ENCODE measurements at places on chromosomes 16 and 17.

DNA sequence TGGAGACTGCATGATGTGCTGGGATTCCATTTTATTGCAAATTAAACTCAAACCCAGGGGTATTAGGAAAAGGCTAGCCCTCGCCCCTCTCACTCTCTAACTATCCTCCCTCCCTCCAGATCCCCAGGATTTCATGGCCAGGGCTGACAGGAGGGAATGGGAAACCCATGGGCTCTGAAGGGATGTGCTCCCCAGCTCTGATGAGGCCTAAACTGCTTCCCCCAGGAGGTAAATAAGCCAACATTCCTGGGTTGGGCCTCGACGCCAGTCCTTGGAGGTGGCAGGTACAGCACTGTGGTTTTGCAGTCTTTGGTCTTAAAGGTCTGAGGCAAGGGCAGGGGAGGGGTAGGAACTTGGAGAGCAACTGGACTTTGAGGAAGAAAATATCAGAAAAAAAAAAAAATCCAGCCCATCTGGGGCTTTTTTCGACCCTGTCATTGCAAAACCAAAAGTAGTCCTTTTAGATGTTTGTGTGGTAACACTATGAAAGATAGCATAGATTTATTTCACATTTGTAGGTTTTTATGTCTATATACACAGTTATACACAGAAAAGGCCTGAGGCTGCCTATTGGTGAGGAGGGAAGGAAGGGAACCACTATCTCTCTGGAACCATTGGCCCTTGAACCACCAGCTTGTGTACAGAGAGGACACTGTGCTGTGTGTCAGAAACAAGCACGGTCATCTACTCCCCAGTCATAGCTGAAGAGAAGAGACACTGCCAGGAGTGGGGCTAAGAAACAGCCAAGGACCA, 12.0 kb downstream of the C17orf113 start:
- no peak for DNase-seq

- DNase-seq: peak; percentile 48
Measured at GRCh38 chr17:82283208-82283749, 9.8 kb upstream of the CSNK1D start.

DNA sequence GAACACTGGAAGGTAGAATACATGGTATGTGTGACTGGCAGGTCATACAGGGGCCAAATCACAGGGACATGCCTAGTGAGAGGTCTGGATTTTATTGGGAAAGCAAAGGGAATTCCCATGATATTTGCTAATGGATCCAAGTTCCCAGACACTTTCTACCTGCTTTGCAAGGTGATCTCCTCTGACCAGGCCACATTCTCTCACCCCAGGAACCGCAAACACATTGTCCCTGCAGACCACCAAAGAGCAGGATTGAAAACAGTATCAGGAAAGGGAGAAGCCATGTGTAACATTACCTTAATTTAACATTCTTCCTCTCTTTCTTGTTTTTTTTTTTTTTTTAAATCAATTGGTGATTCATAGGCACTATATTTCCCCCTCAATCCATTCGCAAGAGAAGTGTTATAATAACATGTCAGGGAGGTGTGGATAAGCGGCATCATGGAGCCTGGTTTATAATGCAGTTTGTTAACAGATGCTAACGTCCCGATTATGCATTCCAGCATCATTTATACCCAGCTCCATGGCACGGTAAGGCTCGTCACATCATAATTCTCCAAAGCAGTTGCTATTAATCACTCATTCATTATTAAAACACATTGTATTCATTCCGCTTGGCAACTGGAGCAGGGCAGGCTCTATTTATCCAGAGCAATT, 155.1 kb upstream of the CCL2 start:
- DNase-seq: no peak

- no peak for DNase-seq
Measured at GRCh38 chr17:13822700-13823099, 221.0 kb upstream of the HS3ST3A1 start.

DNA sequence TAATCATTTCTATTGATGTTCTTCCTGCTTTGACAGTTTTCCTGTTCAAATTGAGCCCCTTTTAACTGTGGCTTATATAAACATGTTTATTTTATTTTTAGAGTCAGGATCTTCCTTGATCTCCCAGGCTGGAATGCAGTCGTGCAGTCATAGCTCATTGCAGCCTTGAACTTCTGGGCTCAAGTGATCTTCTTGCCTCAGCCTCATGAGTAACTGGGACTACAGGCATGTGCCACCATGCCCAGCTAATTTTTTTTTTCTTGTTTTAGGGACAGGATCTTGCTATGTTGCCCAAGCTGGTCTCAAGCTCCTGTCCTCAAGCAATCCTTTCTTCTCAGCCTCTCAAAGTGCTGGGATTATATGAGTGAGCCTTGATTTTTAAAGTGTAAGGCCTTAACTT, 14.7 kb downstream of the PHKB start:
- no peak for DNase-seq

GRCh38 chr16:31081428-31082351, 7.1 kb downstream of the PRSS53 start:
- DNase-seq: no peak

- no peak for DNase-seq
Measured at GRCh38 chr16:88391144-88391850, 8.5 kb downstream of the ZNF469 start.

GRCh38 chr17:5705081-5705875, 121.0 kb upstream of the NLRP1 start:
- DNase-seq: no peak

DNA sequence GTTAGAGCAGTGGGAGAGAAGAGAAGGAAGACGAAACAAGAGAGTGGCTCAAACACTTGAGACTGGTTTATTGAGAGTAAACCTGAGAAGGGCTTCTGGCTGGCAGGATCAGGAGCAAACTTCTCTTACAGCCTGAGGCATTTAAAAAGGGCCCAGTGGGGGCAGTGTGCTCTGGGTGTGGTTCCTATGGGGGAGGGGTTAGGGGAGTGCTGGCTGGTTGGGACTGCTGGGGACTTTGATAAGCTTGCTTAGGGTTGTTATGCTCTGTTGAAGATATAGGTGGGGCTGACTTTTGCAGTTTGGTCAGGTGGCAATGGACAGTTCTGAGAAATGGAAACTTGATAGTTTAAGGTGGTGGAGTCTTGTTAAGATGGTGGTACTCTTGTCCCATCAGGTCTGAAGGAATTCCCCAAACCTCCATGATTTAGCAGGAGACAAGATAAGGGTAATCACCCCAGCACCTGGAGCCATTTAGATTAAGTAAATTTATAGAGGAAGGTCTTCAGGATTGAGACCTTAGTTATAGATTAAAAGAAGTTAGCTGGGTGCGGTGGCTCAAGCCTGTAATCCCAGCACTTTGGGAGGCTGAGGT, 79.3 kb downstream of the EMP2 start:
- no peak for DNase-seq

GRCh38 chr17:38729886-38730525, at the start of gene CISD3:
CISD3 (plus strand) TSS chr17:38730341; CDS start chr17:38730359, 18 bp downstream.
- DNase-seq: peak; percentile 59

DNA sequence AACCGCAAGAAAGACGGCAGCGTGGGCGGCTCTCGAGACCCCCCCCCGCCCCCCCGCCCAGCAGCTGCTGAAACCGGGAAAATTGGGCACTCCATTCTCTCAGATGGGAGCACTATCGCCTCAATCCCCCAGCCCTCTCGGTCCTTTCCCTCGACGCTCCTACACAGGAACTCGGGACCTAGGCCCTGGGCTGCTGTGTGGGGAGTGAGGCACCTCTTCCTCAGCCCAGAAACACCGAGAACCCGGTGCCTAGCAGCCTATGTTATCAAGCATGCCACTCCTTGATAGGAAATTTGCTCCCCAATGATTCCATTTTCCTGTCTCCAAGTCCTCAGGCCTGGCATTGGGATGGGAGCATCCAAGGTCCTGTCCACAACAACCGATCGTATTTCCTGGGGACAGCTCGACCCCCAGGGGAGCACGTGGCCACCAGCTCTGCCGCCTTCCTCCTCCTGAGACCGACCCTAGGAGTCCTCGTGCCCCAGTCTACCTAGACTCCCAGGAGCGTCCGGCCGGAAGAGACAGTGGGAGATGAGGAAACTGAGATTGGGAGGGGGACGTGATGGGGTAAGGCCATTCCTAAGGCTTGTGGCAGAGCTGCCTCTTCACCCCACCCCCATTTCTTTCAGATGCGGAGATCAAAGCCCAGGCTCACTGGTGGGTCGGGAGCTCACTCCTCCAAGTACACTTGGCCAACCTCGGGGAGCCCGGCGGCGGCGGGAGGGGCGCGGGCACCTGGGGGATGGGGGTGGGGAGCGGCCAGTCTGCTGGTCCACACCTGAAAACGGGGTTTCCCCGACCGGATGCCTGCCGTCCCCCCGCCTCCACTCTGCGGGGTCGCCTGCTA, 17.5 kb upstream of the CBX8 start:
- no peak for DNase-seq

- no peak for DNase-seq
Measured at GRCh38 chr17:14744761-14745473, 444.0 kb downstream of the HS3ST3B1 start.

DNA sequence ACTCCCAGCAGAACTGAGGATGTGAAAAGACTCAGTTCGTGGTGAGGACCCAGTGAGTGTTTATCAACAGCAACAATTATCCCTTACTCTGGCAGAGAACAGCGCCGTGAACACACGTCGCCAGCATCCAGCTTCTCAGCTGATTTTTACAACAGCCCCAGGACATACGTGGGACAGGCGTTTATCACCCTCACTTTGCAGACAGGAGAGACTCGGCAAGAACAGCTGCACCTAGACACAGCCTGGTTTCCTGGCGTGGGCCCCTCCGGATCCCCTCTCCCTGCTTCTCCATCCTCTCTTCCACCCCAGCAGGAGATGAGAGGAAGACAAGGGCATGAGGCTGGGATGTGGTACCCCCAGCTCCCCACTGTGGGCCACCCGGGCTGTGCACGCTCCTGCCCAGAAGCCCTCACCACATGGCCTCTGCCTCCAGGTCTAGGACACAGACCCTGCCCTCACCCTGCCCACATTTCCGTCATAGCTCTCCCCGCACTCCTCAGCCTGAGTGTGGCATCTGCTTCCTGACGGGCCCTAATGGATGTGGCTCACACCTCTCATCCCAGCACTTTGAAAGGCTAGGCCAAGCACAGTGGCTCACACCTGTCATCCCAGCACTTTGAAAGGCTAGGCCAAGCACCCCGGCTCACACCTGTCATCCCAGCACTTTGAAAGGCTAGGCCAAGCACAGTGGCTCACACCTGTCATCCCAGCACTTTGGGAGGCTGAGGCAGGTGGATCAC, 17.5 kb downstream of the ABR start:
- no peak for DNase-seq

DNA sequence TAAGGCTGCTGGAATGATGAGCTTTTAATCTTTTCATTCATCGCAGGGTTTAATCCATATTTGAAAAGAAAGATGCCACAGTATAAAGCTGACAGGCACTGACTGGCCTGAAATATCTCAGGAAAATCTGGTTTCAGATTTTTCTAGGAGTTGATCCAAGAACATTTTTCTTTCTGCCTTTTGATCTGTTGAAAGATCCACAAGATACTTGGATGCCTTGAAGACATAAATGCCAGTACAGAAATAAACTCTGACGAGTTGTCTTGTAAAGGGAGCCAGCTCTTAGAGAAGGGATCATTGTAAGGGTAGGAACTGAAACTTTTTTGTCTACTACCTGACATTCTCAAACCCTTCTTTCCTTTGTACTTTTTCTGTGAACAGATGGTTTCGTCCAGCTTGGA, 25.4 kb upstream of the KRT20 start:
- DNase-seq: no peak

DNA sequence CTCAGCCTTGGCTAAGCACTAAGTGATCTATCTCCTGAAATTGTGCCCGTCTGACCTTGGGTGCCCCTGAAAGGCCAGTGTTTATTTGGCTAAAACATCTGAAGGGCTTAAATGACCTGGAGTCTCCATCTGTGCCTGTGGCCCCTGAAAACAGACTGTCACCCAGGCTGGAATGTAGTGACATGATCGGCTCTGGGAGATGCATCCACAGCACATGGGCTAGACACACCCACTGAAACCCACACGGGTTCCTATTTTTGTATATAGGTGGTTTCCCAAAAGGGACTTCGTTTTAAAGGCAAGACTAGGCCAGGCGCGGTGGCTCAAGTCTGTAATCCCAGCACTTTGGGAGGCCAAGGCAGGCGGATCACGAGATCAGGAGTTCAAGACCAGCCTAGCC, 13.5 kb downstream of the CEP295NL start:
- no peak for DNase-seq

DNA sequence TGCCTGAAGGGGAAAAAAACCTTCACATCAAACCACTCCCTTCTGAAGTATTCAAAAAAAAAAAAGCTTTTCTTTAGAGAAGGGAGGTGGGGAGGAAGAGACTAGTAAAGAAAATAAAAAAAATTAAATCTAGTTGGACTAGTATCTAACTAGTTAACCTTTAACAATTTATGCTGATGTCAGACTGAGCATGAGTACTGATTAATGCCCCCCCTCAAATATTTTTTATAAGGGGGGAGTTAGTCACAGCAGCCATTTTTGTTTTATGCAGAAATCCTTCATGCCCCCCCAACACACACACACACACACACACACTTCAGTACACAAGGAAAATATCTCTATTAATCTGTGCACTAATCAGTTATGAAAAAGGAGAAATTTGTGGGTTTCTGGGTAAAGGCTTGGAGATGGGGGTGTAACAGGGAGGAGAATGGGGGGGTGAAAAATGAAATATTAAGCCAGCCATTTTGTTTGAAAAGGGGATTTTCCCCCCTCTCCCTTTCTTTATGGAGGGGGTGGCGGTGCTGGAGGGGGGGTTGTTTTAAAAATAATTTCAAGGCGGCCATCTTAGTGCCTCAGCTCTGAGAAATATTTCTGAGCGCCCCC, 4.7 kb upstream of the CHD3 start:
- DNase-seq: no peak

DNA sequence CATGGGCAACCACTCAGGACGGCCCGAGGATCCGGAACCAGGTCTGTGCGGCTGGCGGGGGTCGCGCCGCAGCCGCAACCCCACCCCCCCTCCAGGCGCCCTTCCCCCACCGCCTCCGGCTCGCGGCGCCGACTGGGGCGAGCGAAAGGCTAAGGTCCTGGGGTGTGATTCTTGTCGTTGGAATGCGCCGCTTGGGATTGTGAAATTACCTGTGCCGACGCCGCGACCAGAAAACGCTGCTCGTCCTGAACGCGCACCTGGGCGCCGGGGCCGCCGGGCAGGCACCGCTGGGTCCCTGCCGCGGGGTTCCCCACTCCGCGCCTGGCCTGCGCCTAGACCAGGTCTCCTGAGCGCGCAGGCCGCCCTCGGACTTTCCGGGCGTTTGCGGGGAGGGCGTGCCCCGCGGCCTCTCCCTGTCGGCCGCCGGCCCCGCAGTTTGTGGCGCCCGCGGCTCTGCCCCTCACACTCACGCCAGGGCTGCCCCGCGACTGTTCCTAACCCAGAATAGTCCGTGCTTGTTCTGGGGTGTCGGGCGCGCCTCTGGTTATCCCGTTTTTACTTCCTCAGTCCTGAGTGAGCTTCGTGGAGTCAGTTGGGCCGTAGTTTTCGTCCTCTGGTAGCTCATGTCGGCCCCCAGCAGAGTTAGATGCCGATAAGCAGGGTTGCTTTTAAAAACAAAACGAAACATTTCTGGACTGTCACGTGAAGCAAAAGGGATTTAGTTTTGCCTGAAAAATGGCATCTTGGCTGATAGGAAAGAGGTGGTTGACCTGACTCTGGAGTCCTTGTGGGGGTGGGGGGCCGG, 147.2 kb downstream of the SPECC1 start:
- no peak for DNase-seq

All from stimulated activated CD4-positive, alpha-beta T cell treated with anti-CD3 and anti-CD28 coated beads, Interleukin-12 subunit alpha, Interleukin-12 subunit beta, amount 100 ng/mL, for 24 hours (primary cell).